NCI-H524 (cell line): ENCODE measurements at places on chromosomes 11 and 22.

DNA sequence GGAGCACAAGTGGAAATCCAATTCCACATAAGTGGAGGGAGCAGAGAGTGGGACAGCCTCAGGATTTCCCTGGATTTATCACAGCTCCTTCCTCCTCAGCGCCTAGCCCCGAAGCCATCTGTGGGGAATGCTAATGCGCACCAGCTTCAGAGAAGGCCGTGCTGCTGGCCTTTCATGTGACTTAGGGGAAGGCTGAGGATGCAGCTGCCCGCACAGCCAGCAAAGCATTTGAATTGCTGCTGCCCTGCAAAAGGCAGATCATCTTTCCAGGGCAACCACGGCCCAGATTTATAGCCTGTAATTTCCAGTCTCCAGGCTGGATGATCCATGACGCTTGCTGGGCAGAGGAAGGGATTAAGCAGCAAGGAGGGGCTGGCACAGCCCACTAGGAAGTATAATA lies 29.9 kb downstream of the SYN3 start:
- peak; percentile 81 for DNase-seq

- DNase-seq = peak; percentile 67
These were observed 97.4 kb downstream of the MED15 start for GRCh38 chr22:20604776-20605221.

GRCh38 chr11:60905047-60905446 lies 1.3 kb downstream of the PRPF19 start:
- DNase-seq = no peak

DNA sequence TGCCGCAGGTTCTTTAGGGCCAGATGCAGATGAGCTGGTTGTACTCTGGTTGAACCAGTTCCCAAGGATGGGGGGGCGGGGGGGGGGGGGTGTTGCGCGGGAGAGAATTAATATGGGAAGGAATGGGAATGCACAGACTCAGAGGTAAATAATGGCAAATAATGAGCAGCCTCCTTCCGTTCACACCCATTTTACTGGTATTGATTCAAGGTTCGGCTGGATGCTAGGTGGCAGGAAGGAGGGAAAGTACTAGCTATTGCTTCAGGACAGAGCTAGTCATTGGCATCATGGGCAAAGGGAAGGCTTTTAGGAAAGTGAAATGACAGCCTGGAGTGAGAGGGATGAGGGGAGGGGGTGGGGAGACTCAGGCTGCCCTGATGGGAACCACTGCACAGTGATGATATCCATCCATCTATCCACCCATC lies at the start of gene VSTM5:
TSS of gene VSTM5 (minus strand) at position 25 of the 425 bp plus-strand sequence. CDS start 116 bp downstream, outside the sequence.
- no peak for DNase-seq

GRCh38 chr11:33779849-33780528 lies 5.7 kb upstream of the FBXO3 start:
- DNase-seq = no peak

GRCh38 chr11:128379587-128380580 lies 207.5 kb downstream of the ETS1 start:
- no peak for DNase-seq

DNA sequence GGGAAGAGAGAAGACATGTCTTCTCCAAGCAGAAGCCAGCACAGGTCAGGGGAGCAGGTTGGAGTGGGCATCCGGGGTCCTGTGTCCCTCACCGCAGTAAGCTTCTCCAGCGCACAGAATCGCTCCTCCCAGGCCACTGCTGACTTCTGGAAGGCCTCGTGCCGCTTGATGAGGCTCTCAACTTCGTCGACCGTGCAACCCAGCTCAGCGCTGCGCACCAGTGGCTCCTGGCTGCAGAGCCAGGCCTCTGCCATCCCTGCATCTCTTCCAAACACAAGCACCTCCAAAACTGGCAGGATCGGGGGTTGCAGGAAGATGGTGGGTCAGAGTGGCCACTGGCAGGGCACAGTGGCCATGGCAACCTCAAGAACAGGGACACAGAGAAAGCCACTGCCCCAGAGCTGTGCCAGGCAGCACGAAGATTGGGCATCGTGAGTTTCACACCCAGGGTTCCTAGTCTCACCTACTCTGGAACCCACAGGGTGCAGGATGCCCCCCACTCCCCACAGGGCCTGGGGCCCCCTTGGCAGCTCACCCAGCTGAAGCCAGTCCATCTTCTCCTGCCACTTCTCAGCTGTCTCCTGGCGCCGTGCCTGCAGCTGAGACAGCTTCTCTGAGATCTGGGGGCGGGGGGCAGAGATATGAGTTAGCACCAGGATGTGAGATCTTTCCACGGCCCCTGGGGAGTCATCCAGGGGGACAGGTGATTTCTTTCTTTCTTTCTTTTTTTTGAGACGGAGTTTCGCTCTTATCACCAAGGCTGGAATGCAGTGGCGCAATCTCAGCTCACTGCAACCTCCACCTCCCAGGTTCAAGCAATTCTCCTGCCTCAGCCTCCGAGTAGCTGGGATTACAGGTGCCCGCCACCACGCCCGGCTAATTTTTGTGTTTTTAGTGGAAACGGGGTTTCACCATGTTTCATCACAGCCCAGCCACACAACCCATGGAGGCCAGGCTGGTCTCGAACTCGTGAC lies 11.2 kb upstream of the RBM4B start:
- DNase-seq = no peak

GRCh38 chr11:70763606-70764005 lies 365.3 kb downstream of the CTTN start:
- no peak for DNase-seq

DNA sequence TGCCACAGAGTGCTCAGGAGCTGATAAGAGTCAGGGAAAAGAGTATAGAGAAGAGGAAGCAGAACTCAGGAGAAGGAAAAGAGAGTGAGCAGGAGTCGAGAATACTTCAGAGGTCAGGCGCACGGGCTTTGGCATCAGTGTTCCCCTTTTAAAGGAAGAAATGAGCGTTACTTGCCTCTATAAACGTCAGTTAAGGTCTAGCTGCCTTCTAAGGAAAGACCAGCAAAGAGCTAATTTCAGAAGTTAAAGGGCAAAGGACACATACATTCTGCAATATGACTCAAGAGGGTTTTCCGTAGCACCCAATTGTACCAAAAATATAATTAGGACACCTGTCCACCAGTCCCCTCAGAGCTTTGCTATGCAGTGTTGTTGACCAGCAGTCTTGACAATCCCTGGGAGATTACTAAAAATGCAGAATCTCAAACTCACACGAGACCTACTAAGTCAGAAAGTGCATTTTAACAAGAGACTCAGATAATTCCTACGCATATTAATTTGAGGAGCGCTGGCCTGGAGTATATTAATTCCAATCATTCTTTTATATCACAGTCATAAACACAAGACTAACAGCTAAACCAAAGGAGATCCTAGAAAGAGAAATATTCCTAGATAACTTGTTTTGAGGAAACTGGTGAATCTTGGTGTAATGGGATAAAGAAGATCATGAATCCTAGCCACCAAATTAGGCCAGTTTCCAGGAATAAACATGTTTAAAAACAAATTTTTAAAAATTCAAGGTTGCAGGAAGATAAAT lies 249.0 kb downstream of the CADM1 start:
- no peak for DNase-seq

DNA sequence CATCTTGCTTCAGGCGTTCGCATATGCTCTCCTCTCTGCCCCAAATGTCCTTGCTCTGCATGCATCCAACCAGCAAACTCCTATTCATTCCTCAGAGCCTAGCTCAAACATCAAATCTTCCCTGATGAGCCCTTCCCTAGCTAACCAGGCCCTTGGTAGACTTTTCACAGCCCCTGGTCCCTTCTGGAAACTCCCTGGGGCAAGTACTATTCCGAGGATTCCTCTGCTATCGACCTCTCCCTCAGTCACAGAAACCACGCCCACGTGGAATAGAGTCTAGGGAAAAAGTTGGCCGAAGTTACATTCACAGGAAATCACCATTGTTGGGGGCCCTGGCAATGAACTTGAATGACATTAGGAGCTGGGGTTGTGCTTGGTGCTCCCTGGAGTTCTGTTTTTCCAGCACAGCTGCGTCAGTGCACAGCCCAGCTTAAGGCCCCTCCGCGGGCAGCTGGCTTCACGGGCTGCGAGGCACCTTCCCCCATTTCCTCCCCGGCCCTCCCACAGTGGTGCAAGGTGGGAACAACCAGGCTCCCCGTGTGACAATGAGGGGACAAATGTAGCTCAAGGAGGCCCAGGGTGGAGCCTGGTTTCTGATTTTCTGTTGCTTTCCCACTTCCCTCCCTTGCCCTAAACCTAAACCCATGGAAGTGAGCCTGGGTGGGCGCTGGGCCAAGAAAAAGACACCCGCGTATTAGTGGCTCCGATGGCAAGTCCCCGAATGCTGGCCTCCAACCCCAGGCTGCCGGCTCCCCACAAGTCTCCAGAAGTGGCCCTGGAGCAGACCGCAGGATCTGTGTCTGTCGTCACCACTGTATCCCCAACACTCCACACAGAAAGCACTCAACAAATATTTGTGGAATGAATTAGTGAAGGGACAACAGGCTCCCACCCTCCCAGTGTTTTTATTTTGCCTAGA lies 4.3 kb upstream of the ATP5MGL start:
- no peak for DNase-seq

DNA sequence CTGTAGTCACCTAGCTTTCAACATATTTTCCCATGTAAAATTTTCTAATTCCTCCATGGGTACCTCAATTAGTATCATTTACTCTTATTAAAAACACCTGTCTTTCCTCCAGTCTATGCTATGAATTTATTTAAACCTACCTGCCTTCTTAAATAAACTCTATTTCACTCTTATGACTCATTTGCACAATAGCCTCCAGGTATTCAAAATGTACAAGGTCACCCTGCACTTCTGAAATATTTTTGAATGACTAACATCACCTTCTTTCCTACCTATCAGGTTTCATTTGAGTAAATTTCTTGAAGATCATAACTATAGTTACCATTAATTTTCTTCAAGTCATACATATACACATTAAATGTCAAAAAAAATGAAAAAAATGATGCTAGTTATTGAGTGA lies 939.7 kb downstream of the DLG2 start:
- DNase-seq = no peak

DNA sequence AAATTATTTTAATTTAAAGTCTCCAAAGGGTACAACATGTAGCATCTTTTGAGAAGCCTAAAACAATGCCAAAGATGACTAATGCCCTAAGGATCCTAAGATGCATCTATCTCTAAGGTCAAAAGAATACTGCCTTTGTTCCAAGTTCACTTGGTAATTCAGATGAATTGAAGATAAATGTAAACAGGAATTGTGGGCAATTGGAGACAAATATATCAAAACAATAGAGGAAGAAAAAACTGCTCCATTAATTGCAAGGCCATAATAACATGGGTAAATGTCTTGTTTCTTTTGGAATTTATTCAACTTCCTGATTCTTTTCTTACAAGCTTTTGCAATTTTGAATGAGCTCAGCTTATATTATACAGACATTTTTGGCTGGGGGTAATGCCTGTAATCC lies 338.6 kb downstream of the TTC28 start:
- DNase-seq = no peak

GRCh38 chr22:20803696-20804324 lies 29.9 kb downstream of the SERPIND1 start:
- DNase-seq = no peak

DNA sequence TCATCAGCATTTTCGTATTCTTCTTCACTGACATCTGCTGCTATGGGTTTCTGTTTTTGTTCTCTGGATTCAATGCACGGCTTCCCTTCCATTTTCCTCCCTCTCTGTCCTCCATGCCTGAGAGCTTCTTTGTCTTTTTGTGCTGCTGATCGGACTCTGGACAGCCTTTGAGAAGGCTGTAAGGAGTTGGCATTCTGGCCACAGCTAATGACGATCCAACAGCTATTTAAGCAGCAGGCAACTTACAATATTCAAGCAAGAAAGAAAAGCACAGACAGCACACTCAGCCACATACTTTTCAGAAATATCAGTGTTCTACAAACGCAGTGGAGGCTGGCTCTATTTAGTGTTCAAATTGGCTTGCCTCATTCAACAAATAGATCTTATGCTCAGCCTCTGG lies 60.9 kb upstream of the ZC3H12C start:
- no peak for DNase-seq

GRCh38 chr22:30867746-30868662 lies 100.6 kb downstream of the MORC2 start:
- DNase-seq = no peak

DNA sequence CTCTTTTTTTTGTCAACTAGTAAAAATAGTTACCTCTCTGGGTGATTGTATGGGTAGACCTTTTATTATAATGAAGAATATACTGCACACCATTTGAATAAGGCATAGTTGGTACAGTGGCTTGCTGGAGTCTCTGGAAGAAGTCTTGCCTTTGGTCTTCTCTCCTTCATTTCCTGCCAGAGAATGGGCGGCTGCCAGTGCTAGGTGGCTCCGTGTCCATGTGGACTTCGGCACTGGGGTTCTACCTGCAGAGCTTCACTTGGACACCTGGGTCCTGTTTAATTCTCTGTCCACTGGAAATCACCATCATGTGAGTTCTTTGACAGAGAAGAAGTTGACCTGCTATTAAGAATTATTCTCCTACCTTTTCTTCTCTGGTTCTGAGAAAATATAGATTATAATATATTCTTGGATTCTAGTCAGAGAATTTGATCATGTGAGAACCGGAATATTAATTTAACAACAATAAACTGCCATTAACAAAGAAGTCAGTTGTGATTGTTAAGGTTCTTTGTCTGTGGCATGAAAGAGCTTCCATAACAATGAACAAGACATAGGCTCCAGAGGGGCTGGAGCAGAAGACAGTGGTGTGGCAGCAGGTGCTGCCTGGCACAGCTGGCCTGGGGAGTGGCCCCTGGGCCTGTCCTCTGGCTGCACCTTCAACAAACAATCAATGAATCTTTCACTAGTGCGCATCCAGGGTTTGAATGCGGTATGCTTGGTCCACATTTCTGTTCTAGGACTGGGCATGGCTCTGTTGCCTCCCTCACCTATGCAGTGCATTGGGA lies 77.5 kb downstream of the PPFIBP2 start:
- no peak for DNase-seq

- no peak for DNase-seq
These were observed 141.5 kb upstream of the FAT3 start for GRCh38 chr11:92083123-92083522.

- no peak for DNase-seq
These were observed 45.6 kb upstream of the HIPK3 start for GRCh38 chr11:33211580-33211979.

DNA sequence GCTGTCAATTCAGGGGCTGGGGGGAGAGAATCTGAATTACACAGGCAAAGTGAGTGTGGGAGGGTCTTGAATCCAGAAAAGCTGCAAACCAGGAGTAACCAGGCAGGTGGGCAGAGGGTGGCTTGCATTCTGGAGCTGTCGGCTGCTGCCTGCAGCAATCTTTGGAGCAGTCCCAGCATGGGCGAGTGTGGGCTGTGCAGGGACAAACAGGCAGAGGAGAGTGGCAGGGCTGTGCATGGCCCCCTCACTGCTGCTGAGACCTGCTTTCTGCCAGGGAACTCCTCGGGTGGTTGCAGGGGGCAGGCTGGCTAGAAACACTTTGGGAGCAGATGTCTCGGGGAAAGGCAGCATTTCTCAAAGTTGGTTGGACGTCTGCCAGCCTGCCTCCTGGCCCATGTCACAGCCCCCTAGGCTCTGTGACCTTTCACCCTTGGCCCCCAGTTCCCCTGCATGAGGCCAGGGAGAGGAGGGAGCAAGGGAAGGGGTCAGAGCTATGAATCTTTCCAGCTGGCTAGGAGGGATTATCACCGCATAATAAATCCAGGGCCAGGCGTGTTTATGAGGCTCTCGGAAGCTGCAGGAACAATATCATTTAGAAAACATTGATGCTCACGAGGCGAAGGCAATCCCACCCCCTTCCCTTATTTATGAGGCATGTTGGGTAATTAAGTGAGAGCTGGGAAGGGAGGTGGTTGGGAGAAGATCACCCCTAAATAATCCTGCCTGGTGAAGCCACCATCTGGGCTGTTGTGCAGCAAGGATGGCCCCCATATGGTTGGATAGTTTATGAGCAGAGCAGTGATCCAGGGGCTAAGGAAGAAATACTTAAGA lies 212.3 kb upstream of the NCAM1 start:
- peak; percentile 98 for DNase-seq
